Substantia nigra (tissue), 51 donors: ENCODE measurements at places on chromosomes 5 and 9.
A peak's percentile ranks its signal among the peaks of the same experiment; 100 is the strongest.

DNA sequence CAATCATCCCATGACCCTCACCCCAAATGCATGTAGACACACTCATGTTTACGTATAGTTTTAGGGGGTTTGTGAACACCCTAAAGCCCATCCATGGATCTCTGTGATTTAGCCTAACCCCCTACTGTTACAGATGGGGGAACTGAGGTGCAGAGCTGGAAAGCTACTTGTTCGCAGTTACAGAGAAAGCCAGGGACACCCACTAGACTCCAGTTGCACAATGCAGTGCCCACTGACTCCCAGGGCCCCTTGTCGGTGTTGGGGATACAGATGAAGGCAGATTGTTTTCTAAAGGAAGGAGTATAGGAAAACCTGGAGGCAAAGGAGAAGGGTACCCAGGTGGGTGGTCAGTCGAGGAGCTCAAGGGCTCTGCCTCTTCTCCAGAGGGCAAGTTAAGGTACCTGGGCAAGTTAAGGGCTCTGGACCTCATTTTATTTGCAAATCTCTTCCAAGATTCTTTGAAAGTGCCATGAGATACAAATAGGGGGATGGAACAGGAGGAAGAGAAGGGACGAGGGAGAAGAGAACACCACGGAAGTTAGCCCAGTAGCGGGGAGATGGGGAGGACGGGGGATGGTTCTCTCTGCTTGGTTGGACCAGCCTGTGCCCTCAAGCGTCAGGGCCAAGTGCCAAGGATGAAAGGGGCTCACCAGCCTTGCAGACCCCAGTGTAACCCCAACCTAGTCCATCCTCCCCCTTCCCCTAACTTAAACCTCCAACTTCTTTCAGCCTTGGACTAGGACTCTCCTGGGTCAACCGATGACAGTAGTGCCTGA is 958 bp downstream of the MYOZ3 start:
- DNase-seq: no peak

- no peak for DNase-seq
Observed at GRCh38 chr5:173744551-173744950, 128.1 kb upstream of the BOD1 start.

- DNase-seq: no peak
Observed at GRCh38 chr9:129070696-129071525, 10.0 kb upstream of the DOLPP1 start.

DNA sequence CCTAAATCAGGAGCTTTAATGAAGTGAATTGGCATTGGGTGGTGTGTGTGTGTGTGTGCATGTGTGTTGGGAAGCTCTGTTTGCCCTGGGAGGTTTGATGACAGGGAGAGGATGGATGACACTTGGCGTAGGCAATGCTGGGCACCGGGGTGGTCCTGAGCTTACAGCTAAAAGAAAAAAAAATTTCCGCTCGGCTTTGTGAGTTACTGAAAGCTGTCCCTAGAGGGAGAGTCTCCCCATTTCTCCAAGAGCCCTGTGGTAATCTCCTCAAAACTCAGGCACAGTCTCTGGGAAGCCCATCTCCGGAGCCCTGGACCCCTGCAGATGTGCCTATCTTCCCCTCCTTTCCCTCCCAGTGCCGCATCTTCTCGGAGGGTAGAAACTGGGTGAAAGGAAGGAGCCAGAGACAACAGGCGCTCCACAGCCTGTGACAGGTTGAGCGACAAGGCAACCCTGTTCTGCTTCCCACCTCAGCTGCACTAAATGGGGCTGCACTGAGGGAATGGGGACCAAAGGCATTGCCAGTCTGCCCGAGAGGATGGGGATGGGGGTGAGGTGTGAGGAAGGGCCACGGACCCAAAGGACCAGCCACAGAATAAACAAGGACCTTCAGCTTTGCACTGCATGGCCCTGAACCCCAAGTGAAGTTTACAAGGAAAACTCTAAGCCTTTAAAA is 35.8 kb upstream of the TIFAB start:
- DNase-seq: no peak

GRCh38 chr5:141412854-141413539 is at the start of gene PCDHGA10:
TSS of gene PCDHGA10 (plus strand) at chr5:141412987. CDS start at chr5:141413176, 189 bp downstream.
- no peak for DNase-seq

DNA sequence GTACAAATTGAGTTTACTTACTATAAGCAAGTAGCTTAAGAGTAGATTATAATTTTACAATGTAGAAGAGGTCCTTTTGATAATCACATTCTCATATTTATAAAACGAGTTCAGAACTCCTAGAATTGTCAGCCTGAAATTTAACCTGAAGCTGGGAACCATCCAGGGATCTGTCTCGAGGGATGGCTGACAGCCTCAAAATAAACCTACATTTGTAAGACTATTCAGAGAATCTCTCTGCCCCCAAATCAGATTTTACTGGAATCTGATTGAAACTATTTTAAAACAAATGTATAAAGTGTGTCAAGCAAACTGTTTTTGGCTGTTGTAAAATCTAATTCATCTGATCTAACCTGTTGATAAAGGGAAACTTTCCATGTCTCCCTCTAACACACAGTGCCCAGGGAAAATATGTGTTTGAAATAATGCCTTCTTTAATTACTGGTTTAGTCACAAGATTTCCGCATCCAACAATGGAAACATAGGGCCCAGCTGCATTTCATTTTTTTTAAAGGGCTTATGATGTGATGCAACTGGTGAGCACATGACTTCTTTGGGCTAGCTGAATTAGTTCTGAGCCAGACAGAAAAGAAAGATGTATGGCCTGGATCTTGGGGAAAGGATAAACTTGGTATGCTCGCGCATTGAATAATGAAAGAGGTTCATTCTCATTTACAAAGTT is 30.3 kb downstream of the SLC25A46 start:
- DNase-seq: no peak

DNA sequence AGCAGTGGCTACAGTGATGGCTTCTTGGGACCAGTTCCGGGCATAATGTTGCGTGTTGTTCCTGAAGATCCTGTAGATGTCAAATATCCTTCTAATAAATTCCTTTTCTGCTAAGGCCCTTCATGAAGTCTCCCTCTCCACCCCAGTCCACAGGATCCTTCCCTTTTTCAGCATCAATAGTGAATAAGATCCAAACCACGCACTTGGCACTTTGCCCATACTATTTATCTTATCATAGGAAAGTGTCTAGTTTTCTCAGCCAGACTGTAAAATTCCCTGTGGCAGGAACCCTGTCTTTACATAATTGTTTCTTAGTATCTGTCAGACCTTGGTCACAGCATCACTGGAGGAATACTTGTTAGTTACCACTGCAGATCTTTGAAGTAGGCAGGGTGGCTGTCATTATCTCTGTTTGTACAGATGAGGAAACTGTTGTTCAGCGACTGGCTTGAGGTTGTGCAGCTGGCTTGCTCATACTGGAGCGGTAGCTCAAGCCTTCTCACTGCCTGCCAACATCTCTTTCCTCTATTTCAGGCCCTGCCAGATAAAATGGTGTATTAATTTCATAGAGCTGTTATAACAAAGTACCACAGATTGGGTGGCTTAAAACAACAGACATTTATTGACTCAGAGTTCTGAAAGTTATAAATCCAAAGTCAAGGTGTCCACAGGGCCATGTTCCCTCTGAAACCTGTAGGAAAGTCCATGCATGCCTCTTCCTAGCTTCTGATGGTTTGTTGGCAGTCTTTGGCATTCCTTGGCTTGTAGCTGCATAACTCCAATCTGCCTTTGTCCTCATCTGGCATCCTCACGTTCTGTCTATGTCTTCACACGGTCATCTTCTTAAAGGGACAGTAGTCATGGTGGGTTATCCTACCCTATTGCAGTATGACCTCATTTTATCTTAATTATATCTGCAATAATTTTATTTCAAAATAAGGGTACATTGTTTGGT is 33.5 kb upstream of the APC start:
- DNase-seq: no peak

GRCh38 chr9:135526730-135527571 is 5.7 kb downstream of the LCN1 start:
- no peak for DNase-seq

DNA sequence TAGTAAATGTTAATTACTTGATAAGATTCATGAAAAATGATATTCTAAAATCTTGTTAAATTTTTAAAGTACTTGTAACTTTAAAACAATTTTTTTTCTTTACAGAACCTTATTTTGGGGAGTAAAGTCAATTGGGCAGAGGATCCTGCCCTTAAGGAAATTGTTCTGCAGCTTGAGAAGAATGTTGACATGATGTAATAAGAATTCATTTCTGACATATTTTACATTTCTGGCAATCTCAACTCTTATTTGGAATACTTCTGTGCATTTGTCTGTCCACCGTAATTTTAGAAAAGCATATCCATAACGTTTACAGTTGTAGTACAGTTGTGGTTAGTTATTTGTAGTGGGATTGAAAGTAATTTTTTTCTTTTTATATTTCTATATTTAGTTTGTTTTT is 20.2 kb downstream of the CENPH start:
- no peak for DNase-seq

DNA sequence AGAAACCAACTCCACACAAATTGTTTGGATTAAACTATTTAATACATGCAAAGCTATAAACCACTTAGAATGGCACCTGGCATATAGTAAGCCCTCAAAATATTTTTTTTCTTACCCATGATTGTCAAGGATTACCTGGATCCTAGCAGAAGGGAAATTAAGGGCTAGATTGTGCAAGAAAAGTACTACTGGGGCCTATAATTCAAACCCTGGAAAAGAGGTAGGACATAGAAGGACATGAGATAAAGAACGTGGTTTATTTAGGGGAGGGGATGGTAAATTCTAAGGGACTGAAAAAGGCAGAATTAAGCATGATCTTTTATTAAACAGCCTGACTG is 14.9 kb upstream of the ARL15 start:
- DNase-seq: no peak

DNA sequence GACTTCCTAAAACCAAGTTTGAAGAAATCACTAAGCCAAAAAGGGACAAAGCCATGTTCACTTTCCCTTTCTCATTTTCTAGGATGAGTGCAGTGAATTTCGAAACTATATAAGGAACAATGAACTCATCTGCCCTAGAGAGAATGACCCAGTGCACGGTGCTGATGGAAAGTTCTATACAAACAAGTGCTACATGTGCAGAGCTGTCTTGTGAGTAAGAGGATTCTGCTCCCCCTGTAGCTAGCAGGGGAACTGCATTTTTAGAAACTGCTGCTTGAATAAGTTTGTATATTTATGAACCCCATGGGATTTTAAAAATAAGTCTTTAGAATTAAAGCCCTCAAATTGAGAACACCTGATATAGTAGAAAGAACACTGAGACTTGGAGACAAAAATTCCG is 42.7 kb upstream of the SPINK14 start:
- no peak for DNase-seq

DNA sequence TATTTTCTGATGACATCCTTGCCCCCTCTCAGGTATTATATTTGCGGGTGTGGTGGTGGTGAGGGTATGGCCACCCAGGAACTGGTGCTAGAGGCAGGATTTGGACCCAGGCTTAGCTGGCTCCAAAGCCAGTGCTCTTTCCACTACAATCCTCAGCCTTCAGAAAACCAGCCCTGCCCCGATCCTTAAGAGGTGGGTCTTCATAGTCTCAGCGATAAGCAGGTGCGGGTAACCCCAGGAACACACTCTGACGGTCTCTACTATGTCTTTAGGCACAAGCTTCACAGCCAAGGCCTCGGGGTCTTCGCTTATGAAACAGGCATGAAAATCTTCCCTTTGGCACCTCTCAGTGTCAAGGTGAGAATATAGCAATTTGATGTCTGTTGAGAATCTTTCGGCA is 169.3 kb downstream of the FGF18 start:
- DNase-seq: no peak

- DNase-seq: no peak
Observed at GRCh38 chr5:13739479-13739878, 205.0 kb downstream of the DNAH5 start.

DNA sequence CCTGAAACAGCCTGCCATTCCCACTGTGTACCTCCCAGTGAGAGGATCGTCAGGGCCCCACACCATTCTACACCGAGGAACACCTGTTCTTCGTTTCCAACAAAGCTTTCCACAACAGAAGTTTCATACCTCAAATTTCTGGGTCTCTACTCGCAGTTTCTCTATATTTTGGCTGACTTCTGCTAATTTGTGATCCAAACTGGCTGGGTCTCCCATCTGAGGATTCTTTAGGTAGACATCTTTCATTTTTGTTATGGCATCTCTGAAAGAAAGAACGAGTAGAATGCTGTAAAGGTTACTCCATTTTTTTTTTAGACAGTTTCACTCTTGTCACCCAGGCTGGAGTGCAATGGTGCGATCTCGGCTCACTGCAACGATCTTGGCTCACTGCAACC is 67.5 kb downstream of the USP20 start:
- no peak for DNase-seq

GRCh38 chr9:115141612-115142011 is 23.7 kb upstream of the TNC start:
- DNase-seq: no peak

DNA sequence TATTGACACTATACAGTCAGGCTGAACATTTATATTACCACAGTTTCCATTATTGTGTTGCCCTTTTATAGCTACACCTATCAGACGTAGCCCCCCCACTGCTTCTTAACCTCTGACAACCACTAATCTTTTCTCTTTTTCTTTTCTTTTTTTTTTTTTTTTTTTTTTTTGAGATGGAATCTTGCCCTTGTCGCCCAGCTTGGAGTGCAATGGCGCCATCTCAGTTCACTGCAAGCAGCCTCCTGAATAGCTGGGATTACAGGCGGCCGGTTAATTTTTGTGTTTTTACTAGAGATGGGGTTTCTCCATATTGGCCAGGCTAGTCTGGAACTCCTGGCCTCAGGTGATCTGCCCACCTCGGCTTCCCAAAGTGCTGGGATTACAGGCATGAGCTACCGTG is 75.4 kb downstream of the UHRF2 start:
- no peak for DNase-seq

DNA sequence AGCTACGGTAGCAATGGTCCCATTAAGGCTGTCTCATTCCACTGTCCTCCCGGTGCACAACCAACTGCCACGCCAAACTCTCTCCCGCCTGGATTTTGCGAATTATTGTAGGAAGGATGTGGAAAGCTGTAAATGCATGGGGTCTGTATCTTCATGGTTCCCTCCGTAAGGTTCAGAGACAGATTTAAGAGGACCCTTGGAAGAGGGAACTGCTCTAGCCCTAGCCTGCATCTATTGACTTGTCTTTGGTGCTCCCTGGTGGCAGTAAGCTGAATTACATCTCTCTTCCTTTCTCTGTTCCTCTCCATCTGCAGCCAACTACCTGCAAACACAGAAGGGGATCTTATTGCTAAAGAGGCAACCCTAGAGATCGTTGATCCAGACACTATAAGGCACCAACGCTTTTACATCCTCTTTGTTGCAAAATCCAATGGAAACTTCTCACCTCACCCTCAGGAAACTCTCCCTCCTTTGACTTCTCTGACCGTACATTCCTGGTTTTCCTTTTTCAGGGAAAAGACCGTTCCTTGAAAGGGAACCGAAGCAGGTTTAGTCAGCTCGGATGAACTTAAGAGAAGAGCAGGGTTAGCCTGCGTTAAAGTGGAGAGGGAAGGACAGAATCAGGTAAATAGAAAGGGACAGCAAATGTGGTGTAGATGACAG is 11.9 kb downstream of the CAPSL start:
- peak; percentile 7 for DNase-seq
